ENCODE measurements at places on chromosomes 4 and X. TPM values are rescaled to one million over a fixed set of nuclear protein-coding genes. Genes with fewer than 3 reads are reported as not detected.

- peak; percentile 2 for DNase-seq
Measured at GRCh38 chr4:132101526-132101925, 1047.6 kb upstream of the PCDH10 start.

DNA sequence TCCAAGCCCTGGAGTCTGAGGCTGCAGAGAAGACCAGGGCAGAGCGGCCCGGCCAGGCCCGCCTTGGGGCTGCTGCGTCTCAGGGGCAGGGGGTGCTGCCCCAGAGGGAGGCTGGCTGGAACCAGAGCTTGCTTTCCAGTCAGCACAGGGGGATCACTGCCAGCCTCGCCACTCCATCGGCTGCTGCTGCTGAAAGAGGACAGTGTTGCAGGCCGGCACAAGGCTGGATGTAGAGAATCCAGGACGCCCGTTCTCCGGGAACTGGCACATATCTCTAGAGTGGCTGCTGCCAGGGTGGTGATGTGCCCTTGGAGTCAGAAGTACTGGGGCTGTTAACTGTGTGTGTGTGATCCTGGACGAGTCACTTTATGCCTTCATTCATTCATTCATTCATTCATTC, 31.9 kb upstream of the SORCS2 start:
- DNase-seq, result no peak

DNA sequence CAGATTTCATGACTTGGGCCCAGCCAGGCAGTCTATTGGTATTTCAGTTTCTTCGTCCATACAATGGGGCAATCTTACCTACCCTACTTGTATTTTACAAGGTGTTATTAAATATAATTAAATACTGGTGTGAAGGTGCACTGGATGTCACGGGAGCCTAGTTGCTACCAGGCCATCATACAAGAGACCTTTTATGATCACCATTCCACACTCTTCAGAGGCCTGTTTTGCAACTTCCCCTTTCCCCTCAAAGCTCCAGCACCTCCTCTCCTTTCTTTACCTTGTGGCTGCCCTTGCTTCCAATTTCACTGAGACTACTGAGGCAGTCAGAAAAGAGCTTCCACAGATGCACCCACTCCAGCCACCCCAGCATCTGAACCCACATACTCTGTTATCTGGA, 93.8 kb upstream of the HELT start:
- no peak for DNase-seq

DNA sequence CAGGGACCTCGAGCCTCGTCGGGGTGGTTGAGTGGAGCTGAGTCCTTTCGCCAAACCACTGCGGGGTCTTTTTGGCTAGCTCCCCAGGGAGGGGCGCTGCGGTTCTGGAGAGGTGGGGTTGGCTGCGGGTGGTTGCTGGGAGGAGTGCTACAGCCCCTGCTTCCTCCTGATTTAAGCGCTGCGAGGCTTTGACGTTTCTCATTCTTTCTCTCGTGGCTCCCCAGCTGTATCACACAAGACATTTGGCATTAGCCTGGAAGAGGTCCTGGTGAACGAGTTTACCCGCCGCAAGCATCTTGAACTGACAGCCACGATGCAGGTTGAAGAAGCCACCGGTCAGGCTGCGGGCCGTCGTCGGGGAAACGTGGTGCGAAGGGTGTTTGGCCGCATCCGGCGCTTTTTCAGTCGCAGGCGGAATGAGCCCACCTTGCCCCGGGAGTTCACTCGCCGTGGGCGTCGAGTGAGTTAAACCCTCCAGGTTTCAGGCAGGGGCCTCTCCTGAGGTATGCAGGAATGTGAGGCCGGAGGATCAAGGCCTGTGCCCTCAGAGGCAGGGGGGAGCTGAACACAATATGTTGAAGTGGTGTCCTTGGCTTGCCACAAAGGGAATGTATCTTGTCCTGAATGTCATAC, 25.5 kb downstream of the ARHGAP36 start:
- no peak for DNase-seq

- no peak for DNase-seq
Measured at GRCh38 chrX:437661-438390, 51.1 kb upstream of the PPP2R3B start.

Gene SYNPO2
- total RNA-seq, result 0.10 TPM

Gene XG
- total RNA-seq, result not detected

- DNase-seq, result no peak
Measured at GRCh38 chrX:12128017-12128416, 10.3 kb upstream of the FRMPD4 start.

GRCh38 chr4:144421839-144422565, 224.0 kb upstream of the HHIP start:
- DNase-seq, result no peak

- no peak for DNase-seq
Measured at GRCh38 chrX:82732861-82733260, 775.2 kb upstream of the POU3F4 start.

DNA sequence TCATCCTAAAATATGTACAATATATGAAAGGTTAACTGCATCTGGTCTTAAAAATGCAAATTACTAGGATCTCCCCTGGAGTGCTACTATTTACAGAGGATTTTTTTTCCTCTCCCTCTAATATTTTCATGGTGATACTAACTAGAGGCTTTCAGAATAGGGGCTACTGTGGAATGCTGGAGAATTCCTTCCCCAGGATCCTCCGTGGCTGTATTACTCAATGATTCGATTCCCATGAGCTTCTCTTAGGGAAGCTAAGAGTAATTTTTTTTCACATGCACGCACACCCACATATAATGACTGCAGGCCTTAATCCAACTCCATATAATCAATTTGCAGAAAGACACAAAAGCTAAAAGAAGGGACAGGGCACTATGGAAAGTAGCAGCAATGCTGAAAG, 184.7 kb downstream of the ARHGAP6 start:
- no peak for DNase-seq

Gene TLL1
- 0.02 TPM for total RNA-seq

GRCh38 chr4:2085496-2085901, 26.4 kb downstream of the NAT8L start:
- DNase-seq, result no peak

Gene AIMP1
- total RNA-seq, result 56.5 TPM

- peak; percentile 75 for DNase-seq
Measured at GRCh38 chrX:2572740-2573139, 72.0 kb upstream of the DHRSX start.

GRCh38 chr4:63063760-63064159, 1345.5 kb downstream of the TECRL start:
- no peak for DNase-seq

GRCh38 chr4:76012388-76012801, 5.1 kb upstream of the CXCL9 start:
- no peak for DNase-seq

DNA sequence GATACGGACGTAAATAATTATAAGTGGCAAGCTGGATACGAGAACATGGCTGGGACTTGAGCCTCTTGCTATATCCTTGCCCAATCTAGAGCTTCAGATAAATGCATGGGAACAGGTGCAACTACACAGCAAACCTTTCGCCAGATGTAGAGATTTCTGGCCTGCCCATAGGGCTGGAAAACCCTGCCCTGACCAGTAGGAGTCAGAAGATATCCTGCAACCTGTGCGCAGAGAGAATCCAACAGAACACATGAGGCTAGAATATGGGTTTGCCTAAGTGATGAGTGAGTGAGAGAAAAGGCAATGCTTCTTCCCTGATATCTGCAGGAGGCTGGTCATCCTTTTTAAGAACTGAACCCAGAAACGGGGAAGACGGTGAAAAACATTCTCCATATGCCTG, 805.3 kb upstream of the TENM3 start:
- no peak for DNase-seq
